ENCODE measurements at places on chromosomes 16 and 17.

DNA sequence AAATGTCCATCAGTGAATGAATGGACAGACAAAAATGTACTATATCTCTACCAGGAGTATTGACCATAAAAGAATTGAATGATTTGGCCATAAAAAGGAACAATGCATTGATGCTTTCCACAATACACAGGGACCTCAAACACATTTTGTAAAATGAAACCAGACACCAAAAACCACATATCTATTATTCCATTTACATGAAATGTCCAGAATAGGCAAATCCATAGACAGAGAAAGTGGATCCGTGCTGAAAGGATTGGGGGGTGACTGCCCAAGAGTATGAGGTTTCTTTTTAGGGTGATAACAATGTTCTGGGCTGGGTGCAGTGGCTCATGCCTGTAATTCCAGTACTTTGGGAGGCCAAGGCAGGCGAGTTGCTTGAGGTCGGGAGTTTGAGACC lies 6.9 kb upstream of the LITAF start:
- peaks cover 12% of the 10 kb centered on the region for H3K4me1 ChIP-seq
- H3K36me3 ChIP-seq, result no peaks in the 10 kb centered on the region
- H3K27ac ChIP-seq, result no peak overlapping the region
- no peaks in the 10 kb centered on the region for H3K27me3 ChIP-seq
- DNase-seq, result no peak

- no peak overlapping the region for H3K4me3 ChIP-seq
- DNase-seq, result no peak
- no peaks in the 10 kb centered on the region for H3K27me3 ChIP-seq
- no peak overlapping the region for H3K27ac ChIP-seq
Observed at GRCh38 chr17:60563743-60564142, 36.2 kb upstream of the PPM1D start.

- no peak for DNase-seq
- H3K36me3 ChIP-seq, result no peaks in the 10 kb centered on the region
- peak overlapping the region; percentile 72 for H3K4me3 ChIP-seq
Observed at GRCh38 chr17:75109046-75109406, 743 bp upstream of the ARMC7 start.

DNA sequence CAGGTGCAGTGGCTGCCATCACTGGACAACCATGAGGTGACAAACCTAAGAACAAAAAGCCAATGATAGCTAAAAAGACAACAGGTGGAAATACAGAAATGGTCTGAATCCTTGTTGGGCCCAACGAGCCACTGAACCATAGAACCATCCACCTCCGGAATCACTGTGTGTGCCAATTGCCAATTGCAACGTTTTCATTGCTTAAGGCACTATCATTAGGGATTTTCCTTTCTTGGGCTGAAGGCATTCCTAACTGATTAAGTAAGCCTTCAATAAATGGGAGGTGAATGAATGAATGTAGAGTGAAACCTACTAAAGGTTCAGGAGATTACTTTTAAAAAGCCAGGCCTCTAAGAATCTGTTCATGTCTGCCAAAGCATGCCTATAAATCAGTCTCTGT lies 3.6 kb downstream of the USP31 start:
- peaks cover 6% of the 10 kb centered on the region for H3K4me1 ChIP-seq
- DNase-seq, result no peak
- H3K36me3 ChIP-seq, result no peaks in the 10 kb centered on the region
- H3K4me3 ChIP-seq, result no peak overlapping the region
- no peaks in the 10 kb centered on the region for H3K27me3 ChIP-seq

- no peaks in the 10 kb centered on the region for H3K27me3 ChIP-seq
- peaks cover 37% of the 10 kb centered on the region for H3K36me3 ChIP-seq
- H3K4me3 ChIP-seq, result no peak overlapping the region
- peaks cover 3% of the 10 kb centered on the region for H3K4me1 ChIP-seq
- no peak for DNase-seq
Observed at GRCh38 chr16:53817812-53818550, 114.0 kb downstream of the FTO start.

GRCh38 chr17:57077000-57077399 lies 8.0 kb upstream of the AKAP1 start:
- H3K27me3 ChIP-seq, result no peaks in the 10 kb centered on the region
- H3K36me3 ChIP-seq, result no peaks in the 10 kb centered on the region
- no peak overlapping the region for H3K27ac ChIP-seq
- DNase-seq, result no peak
- H3K4me3 ChIP-seq, result no peak overlapping the region

DNA sequence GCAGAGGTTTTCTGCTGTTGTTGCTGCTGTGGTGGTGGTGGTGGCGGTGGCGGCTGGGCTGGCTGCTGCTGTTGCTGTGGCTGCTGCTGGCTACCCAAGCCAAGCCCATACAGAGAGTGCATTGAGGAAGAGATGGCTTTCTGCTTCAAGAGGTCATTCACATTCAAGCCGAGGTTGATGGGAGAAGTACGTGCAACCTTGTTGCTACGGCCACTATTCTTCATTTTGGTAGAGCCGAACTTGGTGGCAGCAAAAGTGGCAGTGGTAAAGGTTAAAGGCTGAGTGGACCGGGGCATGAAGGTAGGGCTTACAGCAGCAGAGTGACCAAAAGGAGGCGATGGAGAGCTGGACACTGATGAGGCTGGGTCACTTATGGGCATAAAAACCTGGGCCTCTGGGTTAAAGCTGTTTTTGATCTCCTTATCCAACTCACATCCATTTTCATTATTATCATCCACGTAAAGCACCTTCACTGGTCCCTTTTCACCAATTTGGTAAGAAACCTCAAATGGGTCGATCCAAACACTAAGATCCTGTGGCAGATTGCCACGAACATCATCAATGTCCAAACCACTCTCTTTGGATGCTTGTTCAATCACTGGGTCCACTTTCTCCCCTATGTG lies 2.8 kb downstream of the TOB1 start:
- no peak for DNase-seq
- H3K27me3 ChIP-seq, result no peaks in the 10 kb centered on the region
- peak overlapping the region; percentile 13 for H3K4me3 ChIP-seq
- H3K4me1 ChIP-seq, result peaks cover 48% of the 10 kb centered on the region
- peaks cover 27% of the 10 kb centered on the region for H3K36me3 ChIP-seq

DNA sequence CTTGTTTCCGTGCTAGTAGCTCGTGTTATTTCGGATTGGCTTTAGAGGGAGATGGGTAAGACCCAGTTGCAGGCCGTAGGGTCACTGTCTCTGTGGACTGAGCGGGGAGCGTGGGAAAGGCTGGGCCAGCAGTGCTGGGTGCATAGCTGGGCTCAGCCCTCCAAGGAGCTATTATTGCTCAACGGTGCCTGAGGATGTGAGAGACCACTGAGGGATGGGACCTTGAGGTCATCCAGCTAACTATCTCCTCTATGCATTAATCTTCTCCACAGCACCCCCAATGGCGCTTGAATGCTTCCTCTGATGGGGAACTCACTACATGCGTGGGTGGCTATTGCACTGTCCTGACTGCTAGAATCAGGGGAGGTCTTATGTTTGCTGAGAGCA lies 126.1 kb upstream of the FOXF1 start:
- DNase-seq, result no peak
- no peaks in the 10 kb centered on the region for H3K4me1 ChIP-seq
- H3K36me3 ChIP-seq, result no peaks in the 10 kb centered on the region
- H3K27me3 ChIP-seq, result no peaks in the 10 kb centered on the region

- H3K27me3 ChIP-seq, result no peaks in the 10 kb centered on the region
- no peak overlapping the region for H3K4me3 ChIP-seq
- H3K27ac ChIP-seq, result no peak overlapping the region
- no peak for DNase-seq
Observed at GRCh38 chr16:87734644-87735043, 31.1 kb downstream of the KLHDC4 start.

- H3K36me3 ChIP-seq, result no peaks in the 10 kb centered on the region
- H3K4me1 ChIP-seq, result no peaks in the 10 kb centered on the region
- H3K4me3 ChIP-seq, result no peak overlapping the region
- H3K27ac ChIP-seq, result no peak overlapping the region
- DNase-seq, result no peak
Observed at GRCh38 chr17:12637015-12637414, 28.7 kb upstream of the MYOCD start.

- H3K27me3 ChIP-seq, result no peaks in the 10 kb centered on the region
- no peak for DNase-seq
- H3K36me3 ChIP-seq, result no peaks in the 10 kb centered on the region
Observed at GRCh38 chr16:48420437-48420836, 35.2 kb upstream of the SIAH1 start.

GRCh38 chr16:21194771-21195301 lies 16.5 kb downstream of the ZP2 start:
- no peaks in the 10 kb centered on the region for H3K4me1 ChIP-seq
- H3K4me3 ChIP-seq, result no peak overlapping the region
- H3K27me3 ChIP-seq, result peaks cover 20% of the 10 kb centered on the region
- no peaks in the 10 kb centered on the region for H3K36me3 ChIP-seq
- no peak for DNase-seq
- H3K27ac ChIP-seq, result no peak overlapping the region

All from spleen (tissue), 13 donors.